ENCODE measurements at places on chromosomes 1 and 21.

GRCh38 chr1:110188035-110188618 lies 22.0 kb upstream of the KCNC4 start:
- DNase-seq, result no peak

GRCh38 chr1:54808443-54809207 lies 7.5 kb upstream of the TTC22 start:
- DNase-seq, result no peak

GRCh38 chr1:81304187-81304586 lies 496.5 kb upstream of the ADGRL2 start:
- no peak for DNase-seq

DNA sequence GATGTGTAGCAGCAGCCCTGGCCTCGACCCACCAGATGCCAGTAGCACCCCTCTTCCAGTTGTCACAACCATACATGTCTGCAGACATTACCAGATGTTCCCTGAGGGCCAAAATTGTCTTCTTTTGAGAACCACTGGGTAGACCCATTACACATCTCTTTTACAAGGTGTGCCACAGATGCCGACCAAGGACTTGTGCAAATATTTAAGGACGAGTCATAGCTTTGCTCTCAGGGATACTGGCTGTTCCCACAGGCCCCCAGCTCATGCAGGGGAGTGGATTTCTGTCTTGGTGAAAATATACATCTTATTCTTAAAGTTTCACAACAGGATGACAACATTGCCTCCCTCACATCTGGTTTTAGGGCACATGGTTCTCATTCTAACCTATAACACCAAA lies 59.4 kb upstream of the ZBTB18 start:
- no peak for DNase-seq

- DNase-seq, result no peak
These were observed 83.9 kb upstream of the SGIP1 start for GRCh38 chr1:66450043-66450514.

- no peak for DNase-seq
These were observed 32.9 kb upstream of the RASAL2 start for GRCh38 chr1:178060789-178061556.

GRCh38 chr1:240295811-240296210 lies 204.1 kb downstream of the FMN2 start:
- DNase-seq, result no peak

DNA sequence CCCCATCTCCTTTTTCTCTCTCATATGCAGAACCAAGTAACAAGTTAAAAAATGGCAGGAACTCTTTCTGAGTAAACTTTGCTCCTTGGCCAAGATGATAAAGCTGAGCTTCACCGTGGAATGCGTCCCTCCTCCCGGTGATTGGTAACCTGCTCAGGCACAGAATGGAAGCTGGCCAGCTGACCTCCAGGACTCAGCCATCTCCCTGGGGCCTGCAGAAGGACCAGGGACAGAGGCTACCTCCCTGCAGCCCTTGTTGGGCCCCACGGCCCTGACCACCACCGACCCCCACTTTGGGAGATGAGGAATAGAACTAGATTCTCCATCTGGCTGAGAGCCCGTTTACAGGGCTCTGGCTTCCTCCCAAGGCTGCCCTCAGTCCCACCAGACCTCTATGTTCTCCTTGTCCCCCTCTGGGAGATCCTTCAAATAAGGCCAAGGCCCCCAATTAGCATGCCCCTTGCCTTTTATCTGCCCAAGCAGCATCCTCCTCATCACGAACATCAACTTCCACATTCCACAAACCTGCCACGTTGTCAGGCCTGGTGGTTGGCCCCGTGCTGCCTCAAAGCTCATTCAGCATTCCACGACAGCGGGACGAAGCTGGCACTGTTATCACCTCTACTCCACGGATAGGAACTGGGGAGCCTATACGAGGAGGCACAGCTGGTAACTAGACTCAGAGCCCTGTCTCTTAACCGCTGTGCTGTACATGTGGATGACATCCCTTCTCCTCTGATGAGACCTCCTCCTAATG lies 74.2 kb downstream of the CD34 start:
- DNase-seq, result no peak

DNA sequence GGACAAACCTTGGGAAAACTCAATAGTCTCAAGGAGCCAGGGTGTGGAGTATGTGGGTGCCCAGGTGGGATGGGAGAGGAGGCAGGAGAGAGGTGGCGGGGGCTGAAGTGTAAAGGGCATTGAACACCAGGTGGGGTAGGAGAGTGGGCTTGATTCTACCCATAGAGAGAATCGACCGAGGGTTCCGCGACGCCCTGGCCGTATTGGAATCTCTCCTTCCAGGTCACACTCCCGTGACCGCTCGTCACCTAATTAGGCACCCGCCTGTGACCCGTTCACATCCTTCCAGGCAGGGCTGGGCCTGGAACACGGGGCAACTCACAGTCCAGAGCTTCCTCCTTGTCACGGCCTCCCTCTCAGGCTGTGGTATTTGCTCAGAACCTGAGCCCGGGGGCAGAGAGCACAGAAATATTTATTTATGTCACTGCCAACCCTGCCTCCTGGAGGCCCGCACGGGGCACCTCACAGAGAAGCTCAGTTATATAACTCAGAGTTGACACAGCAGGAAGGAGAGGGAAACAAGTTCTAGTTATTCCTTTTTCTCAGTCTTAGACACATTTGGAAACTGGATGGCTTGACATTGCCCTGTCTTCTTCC lies 12.0 kb downstream of the NCMAP start:
- no peak for DNase-seq

- no peak for DNase-seq
These were observed 23.5 kb upstream of the SYDE2 start for GRCh38 chr1:85224295-85224694.

DNA sequence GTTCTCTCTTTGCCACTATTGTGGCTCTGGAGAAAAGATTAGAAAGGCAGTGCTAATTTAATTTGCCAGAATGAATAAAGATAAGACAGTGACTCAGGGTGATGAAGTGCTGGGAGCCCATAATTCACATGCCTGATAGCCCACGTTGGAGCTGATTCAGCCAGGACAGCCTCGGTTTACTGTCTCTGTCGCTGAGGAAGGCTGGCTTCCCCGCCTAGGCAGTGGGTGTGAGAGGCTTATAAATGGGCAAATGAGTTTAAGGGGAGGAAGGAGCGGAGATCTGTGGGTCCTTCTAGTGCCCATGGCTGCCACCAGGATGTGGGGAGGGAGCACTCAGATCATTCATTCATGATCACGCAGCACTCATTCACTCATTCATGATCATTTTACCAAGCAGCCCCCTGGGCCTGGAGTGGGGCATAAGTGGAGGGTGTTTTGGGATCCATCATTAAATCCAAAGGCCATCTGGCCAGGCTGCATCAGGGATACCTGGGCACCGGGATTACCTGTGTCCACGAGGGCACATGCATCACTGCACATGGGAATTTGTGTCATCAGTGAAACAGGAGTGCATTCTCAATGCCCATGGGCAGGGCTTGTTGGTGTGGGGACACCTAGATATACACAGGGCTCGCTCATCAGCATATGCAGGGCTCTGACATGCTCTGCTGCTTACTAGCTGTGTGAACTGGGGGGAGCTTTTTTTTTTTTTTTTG lies 315.4 kb downstream of the MATN1 start:
- no peak for DNase-seq

DNA sequence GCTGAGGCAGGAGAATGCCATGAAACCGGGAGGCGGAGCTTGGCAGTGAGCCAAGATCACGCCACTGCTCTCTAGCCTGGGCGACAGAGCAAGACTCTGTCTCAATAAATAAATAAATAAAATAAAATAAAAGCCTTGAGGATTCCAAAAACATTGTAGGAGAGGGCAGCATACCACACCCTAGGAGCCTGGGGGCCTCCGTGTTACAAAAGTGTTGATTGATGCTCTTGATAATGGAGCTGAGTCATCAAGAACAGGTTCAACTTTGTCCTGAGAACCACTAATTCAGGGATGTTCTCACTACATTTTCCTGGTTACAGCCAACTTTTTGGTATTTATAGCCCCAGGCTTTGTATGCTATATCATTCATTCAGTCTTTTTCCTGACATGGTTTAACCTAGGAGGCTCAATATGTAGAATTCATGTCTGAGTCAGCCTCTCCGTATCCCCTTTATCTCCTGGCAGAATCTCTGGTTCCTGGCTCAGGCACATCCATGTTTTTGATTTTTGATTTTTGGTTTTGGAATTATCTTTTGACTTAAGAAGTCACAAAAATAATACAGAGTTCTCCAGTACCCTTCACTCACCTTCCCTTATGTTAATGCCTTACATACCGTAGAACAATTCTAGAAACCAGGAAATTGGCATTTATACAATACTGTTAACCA lies 69.4 kb downstream of the LRRC8D start:
- no peak for DNase-seq

DNA sequence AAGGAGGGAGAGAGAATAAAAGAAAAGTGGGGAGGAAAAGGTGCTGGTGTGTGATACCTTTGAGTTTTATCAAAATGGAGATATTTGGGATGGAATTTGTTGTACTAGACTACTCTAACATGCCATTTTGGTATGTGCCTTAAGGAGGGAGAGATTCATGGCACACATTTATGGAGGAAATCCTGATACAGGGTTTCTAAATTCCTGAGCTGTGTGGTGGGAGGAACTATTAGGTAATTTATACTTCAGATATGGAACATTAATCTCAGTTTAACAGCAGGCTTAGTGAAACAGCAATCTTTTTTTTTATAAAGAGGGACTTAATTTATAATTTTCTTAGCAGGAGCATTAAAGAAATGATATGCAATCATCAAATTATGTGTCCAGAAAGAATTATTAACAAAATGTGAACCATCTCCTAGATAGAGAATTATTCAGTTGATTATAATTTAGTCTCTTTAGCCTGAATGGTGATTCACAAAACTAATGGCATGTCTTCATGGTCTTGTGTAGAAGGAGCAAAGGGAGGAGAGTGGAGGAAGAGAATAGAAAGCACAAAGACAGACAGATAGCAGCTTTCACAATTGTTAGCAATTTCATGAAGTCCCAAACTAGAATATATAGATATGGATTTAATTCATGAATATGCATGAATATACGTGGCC lies 301.6 kb downstream of the HLX start:
- no peak for DNase-seq

GRCh38 chr21:41350436-41351155 lies 11.2 kb upstream of the MX2 start:
- no peak for DNase-seq

DNA sequence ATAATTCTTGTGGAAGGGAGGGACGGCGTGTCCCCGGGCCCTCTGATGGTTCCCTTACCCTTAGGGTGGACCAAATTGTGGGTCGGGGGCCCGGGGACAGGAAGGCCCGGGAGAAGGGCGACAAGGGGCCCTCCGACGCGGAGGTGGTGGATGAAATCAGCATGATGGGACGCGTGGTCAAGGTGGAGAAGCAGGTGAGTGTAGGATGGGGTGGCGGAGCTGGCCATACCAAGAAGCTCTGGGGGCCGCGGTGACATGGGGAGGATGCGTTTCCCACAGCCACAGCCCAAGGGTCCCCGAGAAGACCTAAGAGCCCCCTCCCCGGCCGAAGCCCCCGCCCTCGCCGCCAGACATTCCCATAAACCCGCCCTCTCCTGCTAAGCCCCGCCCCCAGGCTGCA lies 24.6 kb downstream of the CITED4 start:
- DNase-seq, result no peak

DNA sequence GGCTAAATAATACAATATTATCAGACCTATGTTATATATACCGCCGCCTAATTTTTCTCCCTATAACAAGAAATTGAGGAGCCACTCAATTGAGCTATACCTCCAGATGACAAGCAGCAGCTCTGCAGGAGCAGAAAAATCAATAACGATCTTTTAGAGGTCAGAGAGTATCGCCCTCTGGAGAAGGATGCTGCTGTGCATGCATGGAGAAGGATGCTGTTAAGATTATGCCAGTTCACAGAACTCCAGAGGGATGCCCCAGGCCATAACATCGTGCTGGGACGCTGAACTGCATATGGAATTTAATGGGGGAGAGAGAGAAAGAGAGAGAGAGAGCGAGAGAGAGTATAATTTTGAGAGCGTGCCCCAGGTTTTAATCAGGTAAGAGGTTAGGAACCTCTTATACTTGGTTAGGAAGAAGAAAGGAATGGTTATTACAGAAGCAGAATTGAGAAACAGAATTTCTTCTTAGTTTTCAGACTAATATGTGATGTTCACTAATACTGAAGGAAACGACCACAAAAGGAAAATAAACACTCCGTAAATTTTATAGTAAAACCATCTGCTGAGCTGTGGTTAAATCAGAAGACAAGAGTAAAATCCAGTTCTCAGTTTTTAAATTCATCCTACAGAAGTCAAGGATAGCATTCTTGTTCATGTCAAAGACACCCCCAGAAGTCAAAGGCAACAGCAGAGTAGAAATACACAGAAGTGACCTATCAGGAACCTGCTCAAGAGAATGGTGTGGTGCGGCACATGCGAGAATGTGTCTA lies 111.1 kb downstream of the SMYD2 start:
- no peak for DNase-seq

DNA sequence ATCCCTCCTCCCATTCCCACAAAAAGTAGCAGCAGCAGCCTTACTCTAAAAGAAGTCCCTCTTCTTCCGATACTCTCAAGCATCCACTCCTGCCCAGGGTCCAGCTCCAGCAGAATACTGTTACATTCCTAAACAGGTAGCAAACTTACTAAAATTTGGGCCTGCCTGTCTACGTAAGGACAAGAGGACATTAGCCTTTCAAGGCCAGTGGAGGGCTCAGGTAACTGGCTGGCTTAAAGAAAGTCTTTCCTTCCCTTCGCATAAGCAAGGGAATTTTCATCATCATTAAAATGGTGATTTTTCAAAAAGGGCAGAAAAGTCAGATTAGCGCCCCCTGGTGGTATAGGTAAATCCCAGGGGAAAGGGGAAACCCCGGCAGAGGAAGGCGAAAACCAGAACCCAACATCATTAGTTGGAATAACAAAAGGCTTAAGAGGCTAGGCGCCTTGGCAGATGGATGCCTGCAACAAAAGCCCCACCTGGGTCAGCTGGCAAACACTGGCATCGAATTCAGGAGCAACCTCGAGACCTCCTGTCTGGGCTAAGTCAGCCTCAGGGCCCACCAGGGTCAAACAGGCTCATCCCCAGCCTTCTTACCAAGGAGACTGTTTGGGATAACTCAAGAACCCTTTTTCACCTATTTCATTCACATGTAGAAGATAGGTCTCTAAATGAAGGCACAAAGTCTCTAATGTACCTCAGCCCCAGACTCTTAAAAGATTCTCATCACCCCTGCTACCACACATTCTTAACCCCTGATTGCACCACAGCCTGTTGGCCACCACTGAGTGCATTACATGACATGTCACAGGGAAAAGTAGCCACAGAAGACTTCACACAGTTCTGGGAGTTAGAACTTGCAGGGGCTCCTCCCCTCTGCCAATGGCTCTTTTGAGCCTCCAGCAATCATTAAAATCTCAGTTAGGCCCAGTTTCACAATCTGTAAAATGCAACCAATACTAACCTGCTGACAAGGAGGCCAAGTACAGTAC lies 36.7 kb downstream of the ERI3 start:
- DNase-seq, result peak; percentile 14

Measured in NCI-H1930 (cell line).